ENCODE measurements at places on chromosomes 12 and 14.

DNA sequence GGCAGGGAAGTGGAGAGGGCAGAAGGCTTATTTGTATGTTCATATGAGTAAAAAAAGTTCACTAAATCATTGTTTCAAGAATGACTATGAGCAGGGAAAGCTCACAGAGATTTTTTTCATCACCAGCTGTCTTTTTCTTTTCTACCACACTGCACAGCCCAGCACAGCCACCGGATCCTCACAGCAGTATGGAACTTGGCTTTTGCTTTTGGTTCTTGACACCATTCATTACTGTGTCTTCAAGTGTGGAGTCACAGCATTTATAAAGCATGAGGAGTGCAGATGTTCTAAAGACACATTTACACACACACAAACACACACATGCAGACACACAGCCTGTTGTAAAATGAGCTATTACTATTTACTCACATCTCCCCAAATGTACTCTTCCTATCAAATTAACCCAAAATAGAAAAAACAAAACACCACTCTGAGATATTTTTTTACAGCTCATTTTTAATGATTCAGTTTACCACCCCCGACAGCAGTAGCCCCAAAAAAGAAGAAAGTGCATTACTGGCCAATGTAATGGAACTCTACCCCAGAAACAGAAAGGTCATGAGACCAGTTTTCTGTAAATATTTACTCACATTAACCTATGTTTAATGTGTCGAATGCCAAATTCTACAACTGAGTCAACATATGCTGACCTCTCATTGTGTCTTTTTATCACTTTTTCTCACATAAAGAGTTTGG lies 60.5 kb downstream of the BTG1 start:
- no peak for DNase-seq

GRCh38 chr12:51224625-51225024 lies 6.8 kb upstream of the POU6F1 start:
- no peak for DNase-seq

DNA sequence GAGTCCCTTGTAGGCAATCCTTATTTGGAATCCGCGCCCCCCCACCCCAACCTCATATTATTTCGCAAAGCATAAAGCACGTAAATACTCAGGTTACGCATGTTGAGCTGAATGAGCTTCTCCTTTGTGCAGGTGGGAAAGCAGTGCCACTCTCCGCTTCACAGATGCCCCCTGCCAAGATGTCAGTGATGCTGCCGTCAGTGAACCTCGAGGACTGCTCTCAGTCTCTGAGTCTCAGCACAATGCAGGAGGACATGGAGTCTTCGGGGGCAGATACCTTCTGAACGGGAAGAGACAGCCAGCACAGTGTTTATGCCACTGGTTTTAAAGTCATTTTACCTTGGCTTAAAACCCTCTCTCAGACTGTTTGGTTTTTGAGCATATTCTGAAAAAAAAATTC lies 90.1 kb upstream of the DACT1 start:
- DNase-seq, result no peak

- no peak for DNase-seq
These were observed 5.5 kb upstream of the PAX9 start for GRCh38 chr14:36655963-36656686.

GRCh38 chr12:8639936-8640335 lies 22.7 kb downstream of the MFAP5 start:
- no peak for DNase-seq

- DNase-seq, result no peak
These were observed 3.8 kb downstream of the EIF5 start for GRCh38 chr14:103337794-103338193.

- no peak for DNase-seq
These were observed 40.7 kb upstream of the HDAC7 start for GRCh38 chr12:47860279-47860841.

GRCh38 chr12:97397008-97397407 lies 65.6 kb upstream of the RMST start:
- DNase-seq, result no peak

DNA sequence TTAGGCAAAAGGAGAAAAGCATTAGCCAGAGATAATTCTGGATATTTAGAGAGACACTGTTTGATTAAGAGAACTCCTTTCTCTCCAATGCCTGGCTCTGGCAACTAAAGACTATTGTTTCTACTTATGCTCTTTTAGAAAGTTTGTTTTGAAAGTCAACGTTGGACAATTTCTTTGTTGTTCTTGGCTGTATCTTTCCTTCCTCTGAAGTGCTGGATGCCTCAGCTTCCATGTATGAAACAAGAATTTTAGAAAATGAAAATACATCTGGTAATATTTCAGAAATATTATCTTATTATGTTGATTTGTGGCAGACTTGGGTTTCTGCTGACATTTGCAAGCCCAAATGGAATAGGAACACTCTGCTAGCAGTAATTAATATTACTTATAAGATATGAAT lies 382.6 kb downstream of the SNAPC1 start:
- no peak for DNase-seq

DNA sequence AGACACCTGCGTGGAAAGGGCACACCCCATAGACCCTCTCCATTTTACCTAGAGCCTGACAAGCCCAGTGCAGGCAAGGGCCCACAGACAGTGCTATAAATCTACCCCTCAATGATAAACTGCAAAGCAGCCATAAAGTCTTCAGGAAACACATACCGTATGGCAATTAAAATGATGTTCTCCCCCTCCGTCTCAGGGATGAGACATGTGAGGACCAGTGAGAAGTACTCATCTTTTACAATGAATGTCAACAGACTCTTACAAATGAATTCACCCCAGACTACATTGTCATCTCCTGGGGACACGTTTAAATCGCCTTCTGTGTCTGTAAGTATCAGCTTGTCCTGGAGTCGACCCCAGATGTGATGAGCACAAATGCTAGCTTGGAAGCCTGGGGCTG lies 362.7 kb downstream of the ADGRD1 start:
- no peak for DNase-seq

- no peak for DNase-seq
These were observed 415.7 kb upstream of the ATP2B1 start for GRCh38 chr12:90124289-90124688.

Data from stimulated activated CD4-positive, alpha-beta T cell treated with anti-CD3 and anti-CD28 coated beads, TNF-alpha, amount 100 ng/mL, for 4 hours (primary cell).